Effector memory CD8-positive, alpha-beta T cell (primary cell): ENCODE measurements at places on chromosomes 6 and 20.

- peak; percentile 49 for DNase-seq
These were observed 11.1 kb upstream of the ARFGEF2 start for GRCh38 chr20:48910347-48910781.

GRCh38 chr6:81800666-81801065, 48.2 kb upstream of the TENT5A start:
- DNase-seq = no peak

GRCh38 chr6:99602520-99603420, 3.9 kb upstream of the PRDM13 start:
- DNase-seq = no peak

- DNase-seq = no peak
These were observed 132.6 kb upstream of the BTN3A2 start for GRCh38 chr6:26232306-26232939.
